ENCODE measurements at places on chromosomes 6 and 20.

- no peak for DNase-seq
Observed at GRCh38 chr6:135176464-135176863, 4.6 kb upstream of the MYB start.

GRCh38 chr6:52361414-52361944 is 472 bp upstream of the PAQR8 start:
- DNase-seq: no peak

DNA sequence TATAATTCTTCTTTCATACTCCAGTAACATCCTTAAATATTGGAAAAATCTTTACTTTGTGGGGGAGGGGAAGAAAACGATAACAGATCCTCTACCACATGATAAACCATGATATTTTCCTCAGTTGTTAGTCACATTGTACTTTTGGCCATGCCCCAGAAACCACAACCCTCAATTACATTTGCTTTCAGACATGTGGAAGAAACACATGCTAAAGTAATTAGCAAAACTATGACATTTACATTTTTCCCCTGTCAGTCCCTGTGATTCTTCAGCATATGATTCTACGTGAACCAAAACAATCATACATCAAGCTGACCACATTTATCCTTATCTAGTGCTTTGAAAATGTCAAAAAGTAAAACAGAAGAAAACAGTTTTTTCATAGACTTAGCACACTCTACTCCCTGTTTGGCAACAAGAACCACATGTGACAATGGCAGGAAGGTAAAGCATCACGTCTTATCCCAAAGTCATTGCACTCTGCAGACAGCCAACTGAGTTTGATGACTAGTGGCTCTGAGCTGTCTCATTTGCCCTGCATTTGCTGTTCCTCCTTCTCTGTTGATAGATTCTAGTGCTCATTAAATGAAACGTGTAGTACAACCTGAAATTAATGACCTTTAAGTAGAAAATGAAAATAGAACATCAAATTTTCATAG is 505.8 kb upstream of the MARCKS start:
- DNase-seq: no peak

DNA sequence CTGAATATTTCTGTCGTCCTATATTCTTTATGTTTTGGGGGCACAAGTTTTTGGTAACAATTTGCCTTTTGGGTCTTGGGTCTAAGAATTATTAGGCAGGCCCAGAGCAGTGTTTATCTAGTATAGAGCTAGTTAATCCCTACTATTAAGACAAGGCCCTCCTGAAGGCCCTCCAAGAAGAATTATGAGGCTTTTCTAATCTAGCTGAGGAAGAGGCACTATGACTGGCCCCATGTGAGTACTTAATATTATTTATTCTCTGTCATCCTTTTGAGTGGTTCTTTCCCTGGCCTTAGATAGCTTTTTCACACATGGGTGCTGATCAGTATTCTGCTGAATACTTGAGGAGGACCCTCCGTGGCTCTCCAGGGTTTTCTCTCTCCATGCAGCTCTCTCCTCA is 25.1 kb downstream of the CHMP4B start:
- DNase-seq: no peak

DNA sequence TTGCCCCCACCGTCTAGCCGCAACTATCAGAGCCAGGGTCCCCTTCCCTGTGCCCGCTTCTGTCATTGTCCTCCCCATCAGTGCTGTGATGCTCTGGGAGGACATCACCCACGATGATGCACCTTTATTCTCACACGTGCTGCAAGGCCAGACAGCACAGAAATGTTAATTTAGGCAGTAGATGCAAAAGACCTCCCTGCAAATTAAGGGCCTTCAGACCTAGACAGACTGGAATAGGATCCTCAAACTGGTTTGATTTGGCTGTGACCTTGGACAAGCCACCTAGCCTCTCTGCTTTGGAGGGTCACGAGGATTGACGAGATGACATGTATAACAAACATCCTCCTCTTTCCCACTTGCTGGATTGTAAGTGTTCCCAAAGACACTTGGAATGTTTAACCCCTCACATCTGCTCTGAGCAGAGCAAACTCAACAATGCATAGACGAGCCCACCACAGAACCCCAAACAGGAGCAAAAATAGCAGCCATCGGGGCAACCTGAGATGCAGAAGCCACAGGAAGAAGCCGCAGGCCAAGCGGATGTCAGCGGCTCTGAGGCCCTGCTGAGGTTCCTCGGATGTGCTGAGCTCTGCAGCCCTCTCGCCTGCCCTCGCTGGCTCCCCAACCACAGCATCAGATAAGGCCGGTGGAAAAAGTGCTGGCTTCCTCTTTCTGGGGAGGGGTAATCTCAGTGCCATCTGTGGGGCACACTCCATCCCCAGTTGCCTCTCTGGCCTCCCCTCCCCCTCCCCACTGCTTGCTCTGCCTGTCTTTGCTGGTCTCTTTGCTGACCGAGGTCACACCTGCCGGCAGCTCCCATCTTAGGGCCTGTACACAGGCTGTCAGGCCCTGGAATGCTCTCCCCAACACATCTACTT is 35.3 kb downstream of the TOX2 start:
- no peak for DNase-seq

DNA sequence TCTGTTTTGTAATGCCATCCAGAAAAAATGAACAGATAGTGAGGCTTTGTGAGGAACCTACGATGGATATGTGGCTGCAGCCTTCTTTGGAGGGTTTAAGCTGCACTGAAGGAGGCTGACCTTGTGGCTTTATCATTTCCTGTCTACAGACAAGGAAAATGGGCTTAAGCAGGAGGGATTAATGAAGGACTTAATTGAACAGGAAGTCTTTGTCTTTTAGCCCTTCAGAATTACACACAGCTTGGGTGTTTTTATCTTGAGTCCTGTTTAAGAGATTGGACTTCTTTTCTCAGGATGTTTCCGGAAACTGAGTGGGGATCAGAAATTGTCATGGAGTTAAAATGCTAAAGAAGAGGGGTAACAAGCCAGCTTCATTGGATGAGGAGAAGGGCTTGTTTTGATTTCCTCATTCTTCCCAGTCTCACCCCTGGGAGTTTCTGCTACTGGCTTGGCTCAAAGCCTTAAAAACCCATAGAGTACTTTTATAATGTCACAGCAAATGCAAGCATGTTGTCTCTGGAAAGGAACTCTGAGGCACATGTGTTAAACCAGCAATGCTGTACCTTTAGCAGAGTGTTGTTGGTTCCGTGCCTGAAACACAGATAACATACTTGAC is 193.6 kb downstream of the JARID2 start:
- no peak for DNase-seq

DNA sequence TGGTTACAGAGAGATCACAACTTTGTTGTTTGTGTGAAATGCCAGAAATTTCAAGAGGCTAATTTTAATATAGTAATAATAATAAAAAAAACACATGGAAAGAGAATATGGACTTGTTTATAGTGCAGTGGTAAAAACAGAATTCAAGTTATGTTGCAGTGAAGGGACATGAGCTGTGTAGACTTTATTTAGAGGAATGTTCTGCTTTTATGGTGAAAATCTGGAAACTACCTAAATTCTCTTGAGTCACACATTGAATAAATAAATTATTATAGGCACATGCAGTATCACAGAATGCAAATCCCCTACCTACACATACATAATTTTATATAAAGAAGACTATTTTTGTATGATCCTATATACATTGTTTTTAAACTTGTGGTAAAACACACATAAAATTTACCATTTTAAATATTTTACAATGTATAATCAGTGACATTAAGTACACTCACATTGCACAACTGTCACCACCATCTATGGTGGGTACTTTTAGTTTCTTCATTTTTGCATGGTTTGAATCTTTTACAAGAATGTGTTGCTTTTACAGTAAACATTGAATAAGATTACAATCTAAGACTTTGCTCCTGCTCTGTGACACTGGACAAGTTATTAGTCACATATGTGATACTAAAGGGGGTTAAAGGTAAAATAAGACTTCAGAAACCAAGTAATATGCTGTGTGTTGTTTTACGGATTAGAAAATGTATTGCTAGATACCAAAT is 107.4 kb downstream of the B3GAT2 start:
- peak; percentile 1 for DNase-seq

GRCh38 chr6:102051720-102052119 is 658.2 kb downstream of the GRIK2 start:
- no peak for DNase-seq

- no peak for DNase-seq
Observed at GRCh38 chr20:38559764-38560163, 21.2 kb upstream of the ADIG start.

- DNase-seq: peak; percentile 35
Observed at GRCh38 chr6:155313602-155314091, 637 bp downstream of the TFB1M start.

GRCh38 chr6:147642458-147642857 is 134.0 kb downstream of the SAMD5 start:
- DNase-seq: peak; percentile 48

GRCh38 chr6:147005499-147005898 is 198.7 kb upstream of the STXBP5 start:
- no peak for DNase-seq

DNA sequence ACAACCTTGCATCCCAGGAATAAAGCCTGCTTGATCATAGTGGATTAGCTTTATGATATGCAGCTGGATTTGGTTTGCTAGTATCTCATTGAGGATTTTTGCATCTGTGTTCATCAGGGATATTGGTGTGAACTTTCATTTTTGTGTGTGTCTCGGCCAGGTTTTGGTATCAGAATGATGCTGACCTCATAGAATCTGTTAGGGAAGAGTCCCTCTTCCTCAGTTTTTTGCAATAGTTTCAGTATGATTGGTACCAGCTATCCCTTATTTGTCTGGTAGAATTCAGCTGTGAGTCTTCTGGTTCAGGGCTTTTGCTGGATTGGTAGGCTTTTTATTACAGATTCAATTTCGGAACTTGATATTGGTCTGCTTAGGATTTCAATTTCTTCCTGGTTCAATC is 132.5 kb downstream of the ZFAND3 start:
- DNase-seq: no peak

GRCh38 chr20:61619751-61620150 is 367.7 kb downstream of the CDH4 start:
- DNase-seq: no peak

All from LoVo (cell line).